Neural crest cell (in vitro differentiated cells): ENCODE measurements at places on chromosomes 3 and 15. TPM values are rescaled to one million over a fixed set of nuclear protein-coding genes. Genes with fewer than 3 reads are reported as not detected.

DNA sequence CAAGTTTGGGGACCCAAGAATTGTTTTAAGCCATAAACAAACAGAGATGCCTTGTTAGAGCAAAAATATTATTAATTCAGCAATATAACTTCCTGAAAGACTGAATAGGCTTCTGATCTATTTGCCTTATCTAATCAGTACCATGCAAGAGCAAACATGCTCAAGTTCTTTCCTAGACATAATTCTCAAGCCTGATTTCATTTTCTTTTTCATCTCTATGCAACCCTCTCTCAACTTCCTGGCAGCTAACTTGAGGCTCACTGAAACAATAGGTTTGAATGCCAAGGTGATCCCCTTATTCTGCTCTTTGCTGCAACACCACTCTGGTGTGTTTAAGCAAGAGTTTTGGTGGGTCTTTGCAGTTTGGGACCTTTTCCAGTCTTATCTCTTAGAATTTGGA, 230.9 kb upstream of the CD96 start:
- H3K27me3 ChIP-seq = no peaks in the 10 kb centered on the region
- no peak overlapping the region for H3K4me3 ChIP-seq
- no peaks in the 10 kb centered on the region for H3K36me3 ChIP-seq
- no peak for DNase-seq
- H3K4me1 ChIP-seq = no peaks in the 10 kb centered on the region

DNA sequence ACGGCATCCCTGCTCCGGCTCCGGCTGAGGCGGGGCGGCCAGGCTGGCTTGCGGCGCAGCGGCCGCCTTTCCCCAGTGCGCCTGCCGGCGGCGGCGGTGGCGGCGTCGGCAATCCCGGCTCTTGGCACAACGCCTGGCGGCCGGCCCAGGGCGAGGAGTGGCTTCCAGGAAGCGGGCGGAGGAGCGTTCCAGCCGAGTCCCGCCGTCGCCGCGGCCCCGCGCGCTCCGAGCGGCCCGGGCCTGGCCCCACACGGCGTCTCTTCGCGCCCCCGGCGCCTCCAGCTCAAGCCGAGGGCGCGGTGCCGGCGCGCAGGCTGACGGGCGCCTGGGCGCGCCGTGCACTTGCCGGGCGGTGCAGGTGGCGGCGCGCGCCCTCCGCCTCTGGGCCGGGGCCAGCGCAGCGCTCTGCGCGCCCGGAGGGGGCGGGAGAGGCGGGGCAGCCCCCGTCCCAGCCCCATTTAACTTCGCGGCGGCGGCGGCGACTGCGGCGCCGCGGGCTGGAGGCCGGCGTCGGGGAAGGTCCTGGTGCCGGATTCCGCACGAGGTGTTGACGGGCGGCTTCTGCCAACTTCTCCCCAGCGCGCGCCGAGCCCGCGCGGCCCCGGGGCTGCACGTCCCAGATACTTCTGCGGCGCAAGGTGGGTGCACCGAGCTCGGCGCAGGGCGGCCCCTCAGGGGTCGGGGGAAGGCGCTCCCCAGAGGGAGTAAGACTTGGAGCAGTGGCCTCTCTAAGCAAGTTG, at the start of gene ADAMTSL3:
TSS of gene ADAMTSL3 (plus strand) at position 485 of the 740 bp plus-strand sequence. CDS start 1,639 bp downstream, outside the sequence.
- H3K4me3 ChIP-seq = peak within 1 kb of the TSS; percentile 65
- H3K36me3 ChIP-seq = no peaks in the 10 kb centered on the region
- H3K27me3 ChIP-seq = peaks cover 91% of the 10 kb centered on the region
- peak; percentile 17 for DNase-seq
- no peak within 1 kb of the TSS for H3K27ac ChIP-seq

- peaks cover 35% of the 10 kb centered on the region for H3K4me1 ChIP-seq
Observed at GRCh38 chr3:61894988-61895935, 333.9 kb downstream of the PTPRG start.

SOX14 gene
- 0.18 and 0.37 TPM in 2 replicates for total RNA-seq
